ENCODE measurements at places on chromosomes 13 and 19. TPM values are rescaled to one million over a fixed set of nuclear protein-coding genes. Genes with fewer than 3 reads are reported as not detected.
A peak's percentile ranks its signal among the peaks of the same experiment; 100 is the strongest.

GRCh38 chr13:81396192-81396591 lies 1055.3 kb upstream of the SPRY2 start:
- DNase-seq = no peak

DNA sequence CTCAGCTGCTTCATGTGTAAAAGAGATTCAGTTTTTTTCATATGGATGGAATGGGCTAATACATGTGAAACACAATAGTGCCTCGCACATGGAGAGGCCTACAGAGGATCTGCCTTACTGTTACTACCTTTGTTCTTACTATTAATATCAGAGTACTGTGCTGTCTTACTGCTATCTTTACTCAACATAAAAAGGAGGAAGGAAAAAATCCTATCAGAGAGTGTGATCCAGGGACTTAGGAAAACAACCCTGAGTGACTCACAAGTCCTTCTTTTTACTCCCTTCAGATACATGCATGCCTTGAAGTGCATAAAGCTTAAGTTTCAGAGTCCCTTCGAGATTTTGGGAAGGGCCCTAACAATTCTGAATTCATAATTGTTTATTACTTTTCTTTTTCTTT lies 136.8 kb downstream of the TBC1D4 start:
- no peak for DNase-seq

GRCh38 chr13:98885600-98885999 lies 92.3 kb downstream of the DOCK9 start:
- no peak for DNase-seq

DNA sequence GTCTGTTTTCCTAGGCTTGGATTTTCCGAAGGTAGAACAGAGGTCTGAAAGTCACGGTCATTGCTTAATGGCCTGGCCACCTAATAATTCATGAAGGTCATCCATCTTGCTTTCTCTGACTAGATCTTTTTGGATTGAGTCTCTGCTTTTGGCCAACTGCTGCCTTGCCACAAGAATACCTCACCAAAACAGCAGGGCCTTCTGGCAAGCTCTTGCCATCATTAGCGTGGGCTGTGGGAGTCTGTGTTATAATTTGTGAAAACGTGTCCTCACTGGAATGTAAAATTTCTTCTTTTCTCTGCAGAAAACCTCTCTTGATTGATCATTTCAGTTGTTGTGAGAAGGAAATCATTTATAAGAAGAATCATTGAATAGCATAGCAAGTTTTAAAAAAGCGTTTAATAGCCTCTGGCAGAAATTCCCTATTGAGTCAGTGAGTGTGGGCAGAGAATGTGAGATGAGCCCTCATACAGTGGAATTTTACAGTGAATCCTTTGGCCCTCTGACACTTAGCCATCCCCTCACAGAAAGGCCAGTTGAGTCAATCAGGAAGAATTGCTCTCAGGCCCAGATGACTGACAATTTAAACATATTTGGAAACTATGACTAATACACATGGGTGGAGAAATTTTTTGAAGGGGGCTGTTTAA lies 43.2 kb upstream of the ERICH6B start:
- DNase-seq = no peak

- DNase-seq = no peak
These were observed 2.7 kb upstream of the CAPS start for GRCh38 chr19:5911366-5911765.

DNA sequence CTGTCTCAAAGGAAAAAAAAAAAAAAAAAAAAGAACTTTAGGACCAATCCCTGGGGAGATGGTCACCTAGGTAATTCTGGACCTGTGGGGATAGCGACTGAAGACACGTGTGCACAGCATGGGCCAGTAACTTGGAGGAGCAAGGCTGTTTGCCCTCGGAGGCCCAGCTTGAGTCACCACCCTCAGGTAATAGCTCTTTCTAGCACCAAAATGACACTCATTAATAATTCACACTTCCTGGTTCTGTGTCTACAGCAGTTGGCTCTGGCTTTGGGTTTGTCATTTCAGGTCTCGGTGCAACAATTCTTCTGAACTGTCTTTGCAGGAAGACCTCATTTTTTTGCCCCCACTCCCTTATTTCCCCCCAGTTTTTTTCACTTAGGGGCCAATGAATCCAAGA lies 3.9 kb upstream of the ATP11A start:
- DNase-seq = no peak

DNA sequence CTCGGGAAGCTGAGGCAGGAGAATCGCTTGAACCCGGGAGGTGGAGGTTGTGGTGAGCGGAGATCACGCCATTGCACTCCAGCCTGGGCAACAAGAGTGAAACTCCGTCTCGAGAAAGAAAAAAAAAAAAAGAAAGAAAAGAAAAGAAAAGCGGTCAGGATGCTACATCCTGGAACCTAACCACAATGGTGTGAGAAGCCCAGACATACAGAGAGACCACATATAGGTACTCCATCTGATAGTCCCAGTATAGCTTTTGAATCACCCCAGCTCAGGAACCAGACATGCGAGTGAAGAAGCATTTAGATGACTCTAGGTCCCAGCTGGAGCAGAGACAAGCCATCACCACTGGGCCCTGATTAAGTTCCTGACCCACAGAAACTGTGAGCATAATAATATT lies 3.2 kb downstream of the IFNL1 start:
- DNase-seq = no peak

GRCh38 chr13:46698910-46699460 lies 98.0 kb downstream of the ESD start:
- DNase-seq = no peak

DNA sequence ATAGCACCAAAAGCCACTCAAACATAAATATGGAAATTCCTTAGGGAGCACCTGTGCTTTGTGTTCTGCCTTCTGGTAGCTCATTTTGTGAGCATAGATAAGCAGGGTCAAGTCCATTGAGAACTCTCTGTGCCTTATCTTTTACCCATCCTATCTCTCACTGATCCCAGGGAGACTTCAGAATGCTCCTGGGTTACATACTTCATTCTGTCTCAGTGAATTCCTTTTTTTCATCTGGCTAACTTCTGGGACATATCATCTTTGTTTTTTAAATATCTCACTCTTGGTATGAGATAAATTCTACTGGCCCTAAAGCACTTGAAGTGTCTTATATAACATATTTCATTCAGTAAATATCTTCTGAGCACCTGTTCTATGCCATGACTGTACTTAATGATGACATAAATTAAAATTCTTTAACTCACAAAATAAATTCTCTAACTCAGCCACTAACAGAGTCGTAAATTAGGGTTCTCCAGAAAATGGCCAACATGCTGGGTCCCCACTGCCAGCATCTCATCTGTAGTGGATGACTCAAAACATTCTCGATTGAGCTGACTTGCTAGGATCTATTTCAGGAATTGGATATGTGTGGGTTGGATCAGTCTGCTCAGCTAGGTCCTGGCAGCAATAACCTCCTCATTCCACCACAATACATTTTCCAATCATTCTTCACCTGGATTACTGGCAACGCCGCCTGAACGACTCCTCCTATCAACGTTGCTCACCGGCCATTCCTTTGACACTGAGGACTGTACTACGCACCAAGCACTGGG lies 170.2 kb downstream of the FOXO1 start:
- DNase-seq = no peak

DNA sequence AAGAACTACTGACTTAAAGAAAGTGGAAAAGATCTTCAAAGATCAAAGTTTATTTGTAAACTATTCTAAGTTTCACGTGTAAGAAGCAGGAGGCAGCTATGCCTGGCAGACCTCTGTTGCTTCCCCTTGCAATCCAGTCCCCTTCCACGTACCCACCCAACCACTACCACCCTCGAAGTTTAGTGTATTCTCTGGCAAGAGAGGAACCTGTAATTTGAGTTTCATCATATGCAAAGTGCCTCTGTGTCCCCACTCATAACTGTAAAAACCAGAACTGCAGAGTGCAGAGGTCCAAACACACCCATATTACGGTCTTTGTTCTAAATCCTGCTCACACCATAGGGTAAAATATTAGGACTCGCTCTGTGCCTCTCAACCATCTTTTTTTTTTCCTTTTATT lies 75.8 kb upstream of the FRY start:
- DNase-seq = no peak

DNA sequence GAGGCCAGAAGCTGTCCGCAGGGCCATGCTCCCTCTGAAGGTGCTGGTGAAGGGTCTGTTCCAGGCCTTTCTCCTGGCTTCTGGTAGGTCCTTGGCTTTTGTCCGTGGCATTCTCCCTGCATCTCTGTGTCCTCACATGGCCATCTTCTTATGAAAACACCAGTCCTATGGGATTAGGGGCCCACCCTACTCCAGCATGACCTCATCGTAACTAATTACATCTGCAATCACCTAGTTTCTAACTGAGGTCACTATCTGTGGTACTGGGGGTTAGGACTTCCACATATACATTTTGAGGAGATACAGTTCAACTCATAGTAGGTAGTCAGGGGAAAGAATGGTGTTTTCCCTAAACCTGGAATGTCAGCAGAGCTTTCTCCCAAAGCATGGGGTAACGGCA lies 3.1 kb downstream of the C13orf42 start:
- DNase-seq = no peak

DNA sequence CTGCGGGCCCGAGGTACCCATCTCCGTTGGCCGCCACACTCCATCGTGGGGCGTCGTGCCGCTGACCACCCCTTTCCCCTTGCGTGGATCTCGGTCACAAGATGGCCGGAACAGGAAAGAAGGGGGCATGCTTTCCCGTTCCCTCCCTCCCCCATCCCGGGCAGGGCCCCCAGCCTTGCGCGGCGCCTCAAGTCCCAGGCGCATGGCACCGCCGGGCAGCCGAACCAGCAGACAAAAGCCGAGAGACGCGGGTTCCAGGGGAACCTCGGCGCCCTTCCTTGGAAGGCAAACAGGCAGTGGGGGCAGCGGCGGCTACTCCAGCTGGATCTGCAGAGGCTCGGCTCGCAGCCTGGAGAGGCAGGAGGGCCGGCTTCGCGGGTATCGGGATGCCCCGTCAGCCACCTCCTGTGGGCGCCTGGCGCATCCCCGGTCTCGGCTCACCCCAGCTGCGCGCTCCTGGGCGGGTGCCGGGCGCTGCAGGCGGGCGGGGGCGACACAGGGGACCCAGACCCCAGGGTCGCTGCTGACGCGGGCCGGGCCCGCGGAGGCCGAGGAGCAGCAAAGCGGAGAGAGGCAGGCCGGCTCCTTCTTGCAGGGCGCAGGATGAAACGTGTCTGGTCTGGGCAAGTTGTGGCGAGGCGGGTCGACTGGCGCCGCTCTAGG lies 439 bp downstream of the DZIP1 start:
- DNase-seq = no peak

- peak; percentile 51 for DNase-seq
These were observed 21.4 kb downstream of the LCP1 start for GRCh38 chr13:46160471-46161066.

GRCh38 chr13:27283906-27284493 lies 13.4 kb downstream of the RASL11A start:
- peak; percentile 19 for DNase-seq

DNA sequence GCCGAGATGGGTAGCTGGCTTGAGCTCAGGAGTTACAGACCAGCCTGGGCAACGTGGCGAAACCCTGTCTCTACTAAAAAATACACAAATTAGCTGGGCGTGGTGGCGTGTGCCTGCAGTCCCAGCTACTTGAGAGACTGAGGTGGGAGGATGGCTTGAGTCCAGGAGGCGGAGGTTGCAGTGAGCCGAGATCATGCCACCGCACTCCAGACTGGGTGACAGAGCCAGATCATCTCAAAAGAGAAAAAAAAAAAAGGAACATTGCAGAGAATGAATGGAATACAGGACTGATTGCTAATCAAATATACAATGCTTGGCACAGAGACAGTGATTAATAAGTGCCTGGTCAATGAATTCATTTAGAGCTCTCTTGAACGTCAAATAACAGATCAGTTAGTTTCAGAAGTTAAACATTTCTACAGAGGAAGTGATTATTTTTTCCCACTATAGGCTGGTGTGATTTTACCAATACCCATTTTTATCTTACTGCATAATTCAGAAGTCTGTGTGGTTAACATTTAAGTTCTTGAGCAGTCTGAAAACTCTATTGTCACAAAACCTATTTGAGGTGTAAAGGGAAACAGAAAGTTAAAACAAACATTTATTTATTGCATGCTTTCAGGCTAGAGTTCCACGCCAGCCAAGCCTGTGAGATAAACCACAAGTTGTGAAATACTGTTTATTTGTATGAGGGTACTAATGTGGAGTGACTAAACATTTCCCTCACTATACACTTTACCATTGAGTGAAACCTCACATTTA lies 7.7 kb upstream of the TBC1D4 start:
- peak; percentile 87 for DNase-seq

GRCh38 chr13:73060251-73061160 lies 1.7 kb downstream of the KLF5 start:
- DNase-seq = peak; percentile 14

GRCh38 chr19:42288881-42289555 lies 12.9 kb upstream of the PRR19 start:
- DNase-seq = no peak

The MTUS2 gene
- 0.25 TPM for total RNA-seq

The ZNF729 gene
- total RNA-seq = 0.08 TPM

The NCAN gene
- not detected for total RNA-seq

The LEUTX gene
- total RNA-seq = not detected

The ZFP14 gene
- 1.5 TPM for total RNA-seq

The NLRP8 gene
- not detected for total RNA-seq

The ZNF730 gene
- total RNA-seq = 2.0 TPM

The AZU1 gene
- not detected for total RNA-seq

The RUBCNL gene
- 0.21 TPM for total RNA-seq

The PTPRH gene
- 3.8 TPM for total RNA-seq

The GARIN5A gene
- total RNA-seq = 8.6 TPM

The WDR18 gene
- total RNA-seq = 77.2 TPM

The CEACAM4 gene
- total RNA-seq = not detected

The MFSD12 gene
- 55.1 TPM for total RNA-seq

The ZNF331 gene
- 4.0 TPM for total RNA-seq

The RFPL4AL1 gene
- not detected for total RNA-seq

The FGF9 gene
- not detected for total RNA-seq

The COX7A1 gene
- not detected for total RNA-seq

The S1PR4 gene
- total RNA-seq = not detected

The GPC5 gene
- 1.5 TPM for total RNA-seq

All from H4 (cell line).